Type B pancreatic cell (in vitro differentiated cells): ENCODE measurements at places on chromosomes 6 and 20. TPM values are rescaled to one million over a fixed set of nuclear protein-coding genes. Genes with fewer than 3 reads are reported as not detected.

The SLC25A27 gene
- total RNA-seq: 8.7 and 18.1 TPM in 2 replicates

The CALHM5 gene
- total RNA-seq: 0.10 and 0.46 TPM in 2 replicates

The TNFRSF21 gene
- 74.2 and 96.7 TPM in 2 replicates for total RNA-seq

The ETV7 gene
- total RNA-seq: 1.7 and 3.3 TPM in 2 replicates

The CCDC170 gene
- total RNA-seq: 0.24 and 1.9 TPM in 2 replicates

The GJA10 gene
- total RNA-seq: not detected in 2 replicates

The DPPA5 gene
- total RNA-seq: not detected in 2 replicates

The DST gene
- 116 and 139 TPM in 2 replicates for total RNA-seq

The CYP24A1 gene
- total RNA-seq: 7.1 and 21.1 TPM in 2 replicates

The GGTLC1 gene
- not detected in 2 replicates for total RNA-seq

DNA sequence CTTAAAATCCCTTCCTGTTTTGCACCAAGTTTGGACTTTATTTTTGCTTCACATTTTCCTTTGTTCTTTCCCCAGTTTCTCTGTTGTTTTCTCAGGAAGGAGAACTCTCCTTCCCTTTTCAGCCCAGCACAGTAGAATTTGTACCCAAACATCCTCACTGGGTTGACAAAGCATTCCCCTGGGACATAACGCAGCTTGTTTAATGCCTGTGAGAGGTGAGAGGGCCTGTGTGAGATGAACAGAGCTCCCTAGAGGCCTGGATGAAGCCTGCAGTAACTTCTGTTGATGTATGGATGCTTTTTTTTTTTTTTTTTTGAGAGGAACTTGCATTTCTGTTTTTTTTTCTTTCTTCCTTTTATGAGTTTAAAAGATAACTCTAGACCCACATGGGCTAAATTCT lies 104.9 kb upstream of the SLC22A23 start:
- peak overlapping the region; percentile 82 for H3K27ac ChIP-seq
- DNase-seq: no peak
- H3K27me3 ChIP-seq: no peaks in the 10 kb centered on the region
- no peaks in the 10 kb centered on the region for H3K36me3 ChIP-seq

DNA sequence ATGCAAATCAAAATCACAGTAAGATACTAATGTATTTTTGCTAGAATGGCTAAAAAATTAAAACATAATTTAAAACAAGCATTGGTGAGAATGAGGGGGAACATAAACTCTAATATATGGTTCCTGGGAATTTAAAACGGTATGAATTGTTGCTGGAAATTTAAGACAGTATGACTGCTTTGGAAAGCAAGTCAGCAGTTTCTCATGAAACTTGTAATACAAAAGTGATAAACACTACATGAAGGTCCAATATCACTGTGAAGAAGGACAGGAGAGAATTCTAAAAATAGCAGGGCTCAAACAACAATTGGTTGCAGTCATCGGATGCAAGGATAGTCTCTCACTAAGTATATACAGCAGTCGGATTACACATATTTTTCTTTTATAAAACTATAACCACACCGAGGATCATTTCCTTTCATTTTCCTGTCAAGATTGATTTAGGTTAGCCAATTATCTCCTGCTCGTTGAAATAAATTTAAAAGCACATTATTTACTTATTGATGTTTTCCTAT lies 18.5 kb upstream of the PRSS16 start:
- no peaks in the 10 kb centered on the region for H3K4me1 ChIP-seq
- H3K4me3 ChIP-seq: no peak overlapping the region
- DNase-seq: no peak
- no peak overlapping the region for H3K27ac ChIP-seq

- DNase-seq: no peak
- no peak overlapping the region for H3K27ac ChIP-seq
- no peaks in the 10 kb centered on the region for H3K27me3 ChIP-seq
- no peak overlapping the region for H3K4me3 ChIP-seq
- H3K36me3 ChIP-seq: no peaks in the 10 kb centered on the region
- peaks cover 40% of the 10 kb centered on the region for H3K4me1 ChIP-seq
Observed at GRCh38 chr6:44049163-44049988, 77.9 kb downstream of the MRPL14 start.

DNA sequence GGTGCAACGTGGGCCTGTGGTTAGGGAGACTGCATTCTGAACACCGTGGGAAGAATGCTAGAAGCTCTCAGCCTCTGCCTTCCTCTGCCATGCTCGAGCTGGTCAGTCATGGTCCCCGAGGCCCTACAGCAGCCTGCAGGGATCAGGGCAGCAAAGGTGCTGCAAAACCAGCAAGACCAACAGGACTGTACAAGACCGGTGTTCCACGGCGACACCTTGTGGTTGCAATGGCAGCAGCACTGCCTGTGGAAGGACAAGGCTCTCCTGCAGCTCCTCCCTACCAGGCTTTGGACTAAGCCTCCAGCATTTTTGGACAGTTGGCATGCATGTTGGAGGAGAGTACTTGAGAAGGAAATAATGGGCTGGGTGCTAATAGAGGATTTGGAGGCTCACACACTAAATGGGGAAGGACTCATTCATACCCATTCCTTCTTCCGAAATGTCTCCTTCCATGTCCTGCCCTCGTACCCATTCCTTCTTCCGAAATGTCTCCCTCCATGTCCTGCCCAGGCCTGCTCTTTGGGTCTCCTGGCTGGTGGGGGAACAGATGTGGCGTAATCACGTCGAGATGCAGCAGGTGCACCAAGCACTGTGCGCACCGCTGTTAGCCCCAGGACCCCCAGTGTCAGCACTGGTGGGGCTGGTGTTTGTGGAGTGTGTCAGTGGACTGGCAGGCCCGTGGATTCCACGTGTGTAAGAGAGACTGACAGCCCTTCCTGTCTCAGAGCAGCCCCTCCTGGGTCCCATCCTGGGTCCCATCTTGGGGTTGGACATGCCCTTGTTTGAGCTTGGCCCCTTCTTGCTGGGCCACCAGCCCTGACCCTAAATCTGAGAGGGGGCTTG lies 18.6 kb upstream of the MYT1 start:
- H3K27ac ChIP-seq: no peak overlapping the region
- peaks cover 13% of the 10 kb centered on the region for H3K27me3 ChIP-seq
- H3K4me1 ChIP-seq: no peaks in the 10 kb centered on the region

DNA sequence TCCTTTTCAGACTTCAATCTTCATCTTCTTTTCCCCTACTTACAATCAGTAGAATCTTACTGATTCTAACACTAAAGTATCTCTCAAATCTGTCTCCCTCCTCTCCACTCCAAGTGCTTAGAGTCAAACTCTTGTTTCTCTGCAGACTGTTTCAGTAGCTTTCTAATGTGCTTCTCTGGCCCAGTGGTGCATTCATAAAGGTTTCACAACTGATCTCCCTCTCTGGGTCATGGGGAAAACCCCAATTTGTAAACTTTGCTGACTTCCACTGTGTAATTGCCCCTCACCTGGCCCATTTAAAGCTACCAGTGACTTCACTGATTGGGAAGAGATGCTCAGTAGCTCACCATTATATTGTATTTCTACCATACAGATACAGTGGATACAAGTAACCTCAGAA lies 183.6 kb downstream of the FAXC start:
- H3K27me3 ChIP-seq: no peaks in the 10 kb centered on the region
- no peaks in the 10 kb centered on the region for H3K36me3 ChIP-seq
- DNase-seq: no peak

DNA sequence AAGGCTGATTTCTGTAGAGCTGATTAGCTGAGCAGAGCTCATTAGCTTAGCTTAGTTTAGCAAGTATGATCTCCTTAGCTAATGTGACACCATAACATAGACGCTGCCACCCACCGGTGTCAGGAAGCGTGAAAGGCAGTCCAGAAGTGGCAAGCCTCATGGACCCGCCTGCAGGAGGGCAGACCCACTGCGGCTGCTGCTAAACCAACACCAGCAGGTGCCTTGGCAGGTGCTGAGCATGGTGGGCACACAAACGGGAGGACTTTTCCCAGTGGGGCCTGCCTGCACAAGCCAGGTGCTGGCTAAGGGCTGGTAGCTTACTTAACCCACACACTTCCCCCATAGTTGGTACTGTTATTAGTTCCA lies 22.7 kb downstream of the ZDHHC14 start:
- H3K27me3 ChIP-seq: no peaks in the 10 kb centered on the region
- H3K4me3 ChIP-seq: no peak overlapping the region
- H3K27ac ChIP-seq: no peak overlapping the region
- H3K4me1 ChIP-seq: no peaks in the 10 kb centered on the region

- peaks cover 26% of the 10 kb centered on the region for H3K4me1 ChIP-seq
- H3K27me3 ChIP-seq: no peaks in the 10 kb centered on the region
- peaks cover 11% of the 10 kb centered on the region for H3K36me3 ChIP-seq
- H3K4me3 ChIP-seq: peak overlapping the region; percentile 72
- DNase-seq: no peak
- peak overlapping the region; percentile 93 for H3K27ac ChIP-seq
Observed at GRCh38 chr20:51760905-51761546, 7.2 kb downstream of the ATP9A start.

- no peak overlapping the region for H3K27ac ChIP-seq
- peaks cover 38% of the 10 kb centered on the region for H3K27me3 ChIP-seq
- H3K4me3 ChIP-seq: peak overlapping the region; percentile 87
- H3K36me3 ChIP-seq: no peaks in the 10 kb centered on the region
- DNase-seq: no peak
Observed at GRCh38 chr6:32254761-32255198, 30.9 kb upstream of the NOTCH4 start.

- H3K4me1 ChIP-seq: no peaks in the 10 kb centered on the region
- H3K27me3 ChIP-seq: no peaks in the 10 kb centered on the region
- H3K27ac ChIP-seq: no peak overlapping the region
- no peak for DNase-seq
- no peaks in the 10 kb centered on the region for H3K36me3 ChIP-seq
- no peak overlapping the region for H3K4me3 ChIP-seq
Observed at GRCh38 chr6:39765508-39766065, 26.6 kb upstream of the DAAM2 start.

- peaks cover 75% of the 10 kb centered on the region for H3K27me3 ChIP-seq
- H3K4me1 ChIP-seq: peaks cover 20% of the 10 kb centered on the region
- H3K36me3 ChIP-seq: no peaks in the 10 kb centered on the region
- DNase-seq: no peak
Observed at GRCh38 chr6:30154709-30155519, 6.1 kb downstream of the TRIM10 start.

DNA sequence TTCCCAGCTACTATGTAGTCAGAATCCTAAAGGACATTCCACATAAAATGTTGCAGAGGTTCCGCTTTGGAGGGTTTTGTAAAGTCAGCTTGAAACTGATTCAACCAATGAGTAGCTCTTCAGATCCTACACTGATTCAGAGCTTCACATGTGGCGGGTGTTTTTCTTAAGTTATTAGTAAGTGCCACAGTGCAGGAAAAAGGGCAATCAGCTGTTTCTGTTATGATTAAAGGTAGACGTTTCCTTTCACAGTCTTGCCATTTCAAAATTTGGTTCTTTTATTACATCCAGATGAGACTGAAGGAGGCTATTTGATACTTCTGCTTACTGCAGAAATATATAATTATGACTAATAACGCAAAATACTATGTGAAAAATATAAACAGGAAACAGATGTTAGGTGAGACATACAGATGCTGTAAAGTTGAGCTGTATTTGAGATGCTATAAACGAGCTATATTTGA lies 443.9 kb downstream of the CDKAL1 start:
- peaks cover 6% of the 10 kb centered on the region for H3K4me1 ChIP-seq
- no peaks in the 10 kb centered on the region for H3K27me3 ChIP-seq
- peaks cover 13% of the 10 kb centered on the region for H3K36me3 ChIP-seq
- no peak overlapping the region for H3K27ac ChIP-seq

DNA sequence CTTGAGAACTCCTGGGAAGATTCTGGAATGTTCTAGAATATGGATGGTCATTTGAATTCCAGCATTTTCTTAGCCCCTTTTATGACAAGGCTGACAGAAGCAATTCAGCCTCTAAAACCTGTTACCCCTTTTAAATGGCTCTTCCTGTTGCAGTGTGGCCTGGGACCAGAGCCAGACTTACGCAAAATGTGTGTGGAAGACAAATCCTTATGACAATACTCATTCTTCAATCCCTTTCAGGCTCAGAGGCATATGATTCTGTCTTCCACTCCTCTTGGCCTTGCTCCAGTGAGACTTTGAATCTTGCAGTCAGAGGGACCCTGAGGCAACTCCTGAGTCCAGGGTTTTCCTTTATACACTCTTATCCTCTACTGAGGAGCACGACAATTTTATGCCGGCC lies 287.0 kb downstream of the CLIC5 start:
- H3K4me1 ChIP-seq: peaks cover 8% of the 10 kb centered on the region
- H3K27me3 ChIP-seq: peaks cover 15% of the 10 kb centered on the region
- H3K27ac ChIP-seq: no peak overlapping the region
- H3K4me3 ChIP-seq: no peak overlapping the region

DNA sequence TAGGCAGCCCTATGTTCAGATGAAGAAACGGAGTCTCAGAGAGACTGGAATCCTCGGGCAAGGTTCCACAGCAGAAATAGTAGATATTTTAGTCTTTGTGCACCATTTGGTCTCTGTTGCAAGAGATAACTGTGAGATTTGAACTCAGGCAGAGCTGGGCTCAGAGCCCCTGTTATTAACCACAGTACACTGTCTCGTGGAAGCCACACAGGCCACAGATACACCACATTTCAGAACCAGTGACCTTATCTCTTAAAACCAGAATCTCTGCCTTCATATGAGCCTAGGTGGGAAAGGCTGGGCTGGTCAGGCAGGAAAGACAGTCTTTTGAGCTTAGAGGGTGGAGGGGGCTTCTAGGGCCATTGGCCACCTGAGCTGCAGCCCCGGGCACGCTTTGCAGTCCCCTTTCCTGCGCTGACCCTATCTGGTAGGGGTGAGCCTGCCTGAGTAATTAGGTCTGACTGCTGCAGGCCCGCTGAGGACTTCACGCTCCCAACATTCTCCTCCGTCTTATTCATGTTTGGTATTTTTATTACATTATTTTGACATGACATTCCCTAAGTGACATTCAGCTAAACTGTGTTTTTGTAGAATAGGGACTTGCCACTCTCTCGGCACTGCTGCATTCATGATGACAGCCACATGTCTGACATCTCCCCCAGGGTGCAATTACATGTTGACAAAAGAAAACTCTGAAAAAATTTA lies 71.1 kb downstream of the KCNB1 start:
- DNase-seq: no peak
- H3K27me3 ChIP-seq: peaks cover 37% of the 10 kb centered on the region
- no peak overlapping the region for H3K4me3 ChIP-seq
- H3K4me1 ChIP-seq: no peaks in the 10 kb centered on the region
- H3K36me3 ChIP-seq: no peaks in the 10 kb centered on the region

- H3K27ac ChIP-seq: peak overlapping the region; percentile 35
- no peaks in the 10 kb centered on the region for H3K36me3 ChIP-seq
- peaks cover 8% of the 10 kb centered on the region for H3K4me1 ChIP-seq
- no peak for DNase-seq
- no peak overlapping the region for H3K4me3 ChIP-seq
Observed at GRCh38 chr6:86686496-86686895, 250.8 kb upstream of the HTR1E start.

DNA sequence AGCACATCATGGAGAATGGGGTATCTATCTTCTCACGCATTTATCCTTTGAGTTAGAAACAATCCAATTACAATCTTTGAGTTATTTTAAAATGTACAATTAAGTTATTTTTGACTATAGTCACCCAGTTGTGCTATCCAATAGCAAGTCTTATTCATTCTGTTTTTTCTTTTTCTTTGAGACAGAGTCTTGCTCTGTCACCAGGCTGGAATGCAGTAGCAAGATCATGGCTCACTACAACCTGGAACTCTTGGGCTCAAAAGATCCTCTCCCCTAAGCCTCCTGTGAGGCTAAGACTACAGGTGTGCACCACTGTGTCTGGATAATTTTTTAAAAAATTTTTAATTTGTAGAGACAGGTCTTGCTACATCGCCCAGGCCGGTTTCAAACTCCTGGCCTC lies 201.5 kb upstream of the ZNF217 start:
- no peak overlapping the region for H3K4me3 ChIP-seq
- no peaks in the 10 kb centered on the region for H3K36me3 ChIP-seq
- peaks cover 30% of the 10 kb centered on the region for H3K4me1 ChIP-seq
- no peak overlapping the region for H3K27ac ChIP-seq
